ENCODE measurements at places on chromosomes 6 and 20.

GRCh38 chr6:69792292-69792691 is 4.5 kb downstream of the LMBRD1 start:
- DNase-seq: no peak

DNA sequence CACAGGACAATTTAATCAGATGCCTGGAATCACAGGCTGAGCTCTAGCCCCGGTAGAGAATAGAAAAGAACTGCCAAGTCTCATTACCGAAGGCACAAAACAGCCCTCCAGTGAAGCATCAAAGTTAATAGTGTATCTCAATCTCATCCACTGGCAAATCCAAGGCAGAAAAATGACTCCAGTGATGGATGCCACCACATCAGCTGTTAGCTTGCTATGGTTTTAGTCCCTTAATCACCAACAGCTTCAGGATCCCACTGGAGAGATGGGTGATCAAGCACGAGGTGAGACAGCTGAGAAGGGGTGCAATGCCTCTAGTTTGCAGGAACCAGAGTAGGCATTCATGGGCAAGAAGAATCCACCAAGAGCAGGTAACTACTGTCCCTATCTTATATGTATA is 81.8 kb downstream of the STK35 start:
- DNase-seq: no peak

DNA sequence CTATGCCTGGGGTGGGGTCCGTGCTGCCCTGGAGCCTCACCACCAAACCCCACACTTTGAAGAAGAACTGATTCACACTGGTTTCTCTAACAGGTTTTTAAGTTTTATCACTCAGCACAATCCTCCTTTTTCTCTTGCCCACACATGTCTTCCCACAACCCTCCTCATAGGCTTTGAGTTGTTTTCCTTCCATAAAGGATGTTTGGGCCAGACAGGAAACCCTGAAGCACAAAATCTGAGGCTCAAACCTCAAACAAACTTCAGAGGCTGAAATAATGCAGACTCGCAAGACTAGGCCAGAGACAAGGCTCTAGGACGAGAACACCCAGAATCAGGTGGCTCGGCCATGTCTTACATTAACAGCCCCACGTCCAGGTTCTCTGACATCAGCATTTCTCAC is 35.3 kb downstream of the EZR start:
- DNase-seq: no peak

DNA sequence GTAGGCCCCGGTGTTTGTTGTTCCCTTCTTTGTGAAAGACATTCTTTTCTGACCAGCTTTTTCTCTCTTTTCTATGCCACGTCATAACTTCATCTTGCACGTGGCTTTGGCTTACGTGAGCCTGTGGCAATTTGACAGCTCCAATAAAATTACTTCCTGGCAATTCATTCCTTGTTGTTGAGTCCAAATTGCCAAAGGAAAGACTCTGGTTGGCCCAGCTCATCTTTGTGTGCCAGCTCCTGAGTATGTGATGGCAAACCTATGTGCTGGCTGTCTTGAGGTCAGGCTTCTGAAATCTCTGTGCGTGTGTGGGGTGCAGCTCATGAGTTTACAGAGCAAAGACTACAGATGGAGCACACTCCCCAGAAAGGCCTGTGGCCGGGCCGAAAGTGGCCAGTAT is 272.5 kb upstream of the SGK1 start:
- no peak for DNase-seq

GRCh38 chr6:74757813-74758212 is 448.0 kb downstream of the COL12A1 start:
- DNase-seq: no peak

GRCh38 chr6:117552618-117553017 is 49.7 kb downstream of the GOPC start:
- DNase-seq: no peak

All from activated naive CD4-positive, alpha-beta T cell treated with Interleukin-2 at 50 U/mL for 16 hours (primary cell).